ENCODE measurements at places on chromosomes 1 and 21.

GRCh38 chr1:198873696-198874230 lies 234.9 kb downstream of the PTPRC start:
- no peak for DNase-seq

- no peak for DNase-seq
Measured at GRCh38 chr1:81921851-81922462, 121.2 kb downstream of the ADGRL2 start.

- DNase-seq, result no peak
Measured at GRCh38 chr1:52520148-52520547, 32.7 kb downstream of the TUT4 start.

- DNase-seq, result peak; percentile 77
Measured at GRCh38 chr1:40338745-40339419, 21.8 kb upstream of the COL9A2 start.

GRCh38 chr1:221987860-221988520 lies 246.1 kb upstream of the DUSP10 start:
- DNase-seq, result no peak

DNA sequence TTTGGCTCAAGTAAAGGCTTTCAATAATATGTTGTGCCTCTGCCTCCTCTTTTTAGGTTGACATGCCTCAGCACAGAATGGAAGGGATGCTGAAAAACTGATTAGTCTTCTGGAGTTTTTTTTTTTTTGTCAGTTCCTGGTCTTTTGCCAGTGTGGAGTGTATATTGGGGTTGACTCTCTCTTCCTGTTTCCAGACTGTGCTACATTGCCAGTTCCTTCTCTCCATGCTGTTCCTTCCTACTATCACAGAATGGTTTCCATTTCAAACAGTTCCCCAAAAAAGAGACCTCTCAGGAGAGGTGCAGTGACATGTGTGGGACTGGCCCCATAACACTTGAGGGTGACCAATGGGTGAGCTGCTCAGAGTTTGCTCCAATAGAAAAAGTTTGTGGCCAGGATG lies 101.7 kb upstream of the ETV3 start:
- no peak for DNase-seq

DNA sequence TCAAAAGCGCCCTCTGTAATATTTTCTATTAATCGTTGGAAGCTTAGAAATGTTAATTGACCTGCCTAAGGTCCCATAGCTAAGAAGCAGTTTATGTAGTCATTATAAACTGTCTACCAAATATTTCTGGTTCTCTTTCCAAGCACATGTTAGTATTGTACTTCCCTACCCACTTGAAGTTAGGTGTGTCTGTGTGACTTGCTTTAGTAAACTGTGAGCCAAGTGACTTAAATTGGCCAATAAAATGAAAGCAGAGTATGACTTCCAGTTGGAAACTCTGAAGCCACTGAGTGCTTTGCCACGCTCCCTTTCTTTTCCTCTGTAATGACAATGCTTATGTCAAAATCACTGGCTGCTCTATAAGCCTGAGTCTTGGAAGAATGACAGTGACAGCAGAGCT lies 20.6 kb upstream of the ADAMTS1 start:
- DNase-seq, result no peak

Measured in activated T-helper 1 cell treated with Interleukin-2 at 50 U/mL for 16 hours (primary cell).